ENCODE measurements at places on chromosomes 16 and 17.

DNA sequence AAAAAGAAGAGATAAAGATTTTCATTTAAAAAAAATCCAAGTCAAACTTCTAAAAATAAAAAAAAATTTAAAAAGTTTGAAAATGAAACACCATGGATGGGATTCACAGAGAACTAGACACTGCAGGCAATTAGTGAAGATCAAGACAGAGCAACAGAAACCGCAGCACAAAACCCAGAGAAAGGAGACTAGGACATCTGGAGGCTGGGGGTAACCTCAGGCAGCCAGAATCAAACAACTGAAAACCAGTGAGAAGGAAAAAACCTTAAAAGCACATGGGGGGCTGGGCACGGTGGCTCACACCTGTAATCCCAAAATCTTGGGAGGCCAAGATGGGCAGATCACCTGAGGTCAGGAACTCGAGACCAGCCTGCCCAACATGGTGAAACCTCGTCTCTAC is 30.6 kb downstream of the LITAFD start:
- H3K27me3 ChIP-seq: no peaks in the 10 kb centered on the region
- no peak for DNase-seq
- no peaks in the 10 kb centered on the region for H3K4me1 ChIP-seq
- H3K27ac ChIP-seq: no peak overlapping the region

- H3K4me3 ChIP-seq: no peak overlapping the region
- no peaks in the 10 kb centered on the region for H3K36me3 ChIP-seq
- no peak for DNase-seq
- H3K4me1 ChIP-seq: no peaks in the 10 kb centered on the region
Observed at GRCh38 chr16:77403732-77404131, 31.1 kb downstream of the ADAMTS18 start.

GRCh38 chr17:68293490-68294195 is 2.3 kb downstream of the ARSG start:
- no peak overlapping the region for H3K4me3 ChIP-seq
- no peaks in the 10 kb centered on the region for H3K36me3 ChIP-seq
- H3K27me3 ChIP-seq: peaks cover 12% of the 10 kb centered on the region
- DNase-seq: no peak
- H3K27ac ChIP-seq: no peak overlapping the region

DNA sequence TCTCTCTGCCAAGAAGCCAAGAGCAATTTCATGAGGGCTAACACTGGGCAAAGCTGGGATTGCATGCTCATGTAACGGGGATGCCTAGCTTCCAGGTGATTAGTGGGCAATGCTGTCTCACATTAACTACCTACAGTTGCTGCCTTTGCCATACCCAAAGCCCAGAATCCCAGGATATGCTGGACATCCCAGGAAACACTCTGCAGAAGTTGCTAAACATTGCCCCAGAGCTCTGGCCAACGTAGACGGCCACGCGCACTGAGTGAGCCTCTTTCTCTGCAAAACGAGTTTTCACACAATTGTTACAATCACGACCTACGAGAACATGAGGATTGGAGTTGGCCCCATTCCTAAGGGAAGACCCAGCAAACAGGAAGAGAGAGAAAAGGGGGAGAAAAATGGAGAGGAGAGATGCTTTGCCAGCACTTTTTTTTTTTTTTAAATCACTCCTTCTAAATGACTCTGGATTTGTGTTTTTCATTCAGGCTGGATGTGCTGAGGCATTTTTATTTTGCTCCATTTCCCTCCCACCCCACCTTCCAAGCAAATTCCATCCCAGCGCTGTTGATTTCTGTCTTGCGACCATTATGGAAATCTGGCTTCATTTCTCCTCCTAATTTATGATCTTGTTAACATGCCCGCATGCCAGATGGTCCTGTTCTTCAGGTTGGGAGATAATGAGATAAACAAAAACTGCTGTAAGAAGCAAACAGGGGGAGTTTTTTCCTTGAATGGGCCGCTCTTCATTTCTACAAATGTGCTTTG is 112.8 kb upstream of the DNAH9 start:
- H3K27ac ChIP-seq: no peak overlapping the region
- H3K36me3 ChIP-seq: no peaks in the 10 kb centered on the region
- no peaks in the 10 kb centered on the region for H3K4me1 ChIP-seq
- no peak overlapping the region for H3K4me3 ChIP-seq

DNA sequence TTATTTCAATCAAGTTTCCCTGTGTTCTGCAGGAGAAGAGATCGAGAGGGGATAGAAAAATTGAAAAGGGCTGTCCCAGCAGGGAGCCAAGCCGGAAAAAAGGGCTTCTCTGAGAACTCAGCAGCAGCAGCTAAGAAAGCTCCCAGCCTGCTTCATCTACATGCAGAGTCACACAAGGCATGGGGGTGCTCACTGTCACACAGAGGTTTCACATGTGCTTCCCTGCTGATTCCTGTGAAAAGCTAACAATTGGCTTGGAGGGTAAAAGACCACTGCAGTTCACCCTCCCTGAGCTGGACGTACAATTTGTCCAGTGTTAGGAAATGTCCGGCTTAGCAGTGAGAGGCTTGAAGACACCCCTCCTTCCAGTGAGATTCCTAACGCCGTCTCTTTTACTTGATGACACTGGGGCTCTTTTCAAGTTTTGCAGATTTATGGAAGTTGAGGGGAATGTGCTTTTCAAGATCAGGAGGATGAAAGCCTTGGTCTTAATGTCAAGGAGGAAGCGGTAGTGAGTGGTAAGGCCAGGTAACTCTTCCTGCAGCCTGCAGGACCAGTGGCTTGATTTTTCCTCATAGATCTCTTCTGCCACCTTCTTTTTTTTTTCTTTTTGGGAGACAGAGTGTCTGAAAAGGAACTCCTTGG is 85.6 kb downstream of the WNT3 start:
- no peaks in the 10 kb centered on the region for H3K4me1 ChIP-seq
- H3K27me3 ChIP-seq: no peaks in the 10 kb centered on the region
- no peak overlapping the region for H3K27ac ChIP-seq
- peaks cover 19% of the 10 kb centered on the region for H3K36me3 ChIP-seq
- no peak overlapping the region for H3K4me3 ChIP-seq

- no peaks in the 10 kb centered on the region for H3K4me1 ChIP-seq
- H3K27me3 ChIP-seq: no peaks in the 10 kb centered on the region
- no peaks in the 10 kb centered on the region for H3K36me3 ChIP-seq
- H3K4me3 ChIP-seq: no peak overlapping the region
Observed at GRCh38 chr16:82031116-82032084, 3.7 kb upstream of the HSD17B2 start.

GRCh38 chr16:87704754-87705353 is 60.9 kb downstream of the KLHDC4 start:
- H3K27ac ChIP-seq: no peak overlapping the region
- DNase-seq: no peak
- H3K36me3 ChIP-seq: peaks cover 78% of the 10 kb centered on the region

DNA sequence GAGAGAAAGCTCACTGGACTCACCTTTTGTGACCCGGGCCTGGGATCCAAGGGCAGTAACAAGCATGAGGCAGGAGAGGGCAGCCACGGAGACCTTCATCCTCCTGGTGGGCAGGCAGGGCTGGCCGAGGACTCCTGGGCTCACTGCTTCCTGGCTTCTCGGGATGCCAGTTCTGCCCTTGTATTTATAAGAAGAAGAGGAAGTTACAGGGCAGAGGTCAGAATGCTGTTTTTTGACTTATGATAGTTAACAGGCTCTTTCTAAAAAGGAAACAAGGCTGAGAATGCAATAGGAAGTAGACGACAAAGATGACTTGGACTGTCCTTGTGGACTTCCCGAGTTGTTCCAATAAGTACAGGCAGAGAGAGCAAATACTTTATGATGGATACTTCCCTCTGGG is at the start of gene CCL23:
CCL23 (minus strand) TSS at position 174 of the 400 bp plus-strand sequence; CDS start at position 99, 75 bp downstream.
- H3K27ac ChIP-seq: no peak within 1 kb of the TSS
- no peaks in the 10 kb centered on the region for H3K36me3 ChIP-seq
- DNase-seq: no peak
- H3K4me1 ChIP-seq: no peaks in the 10 kb centered on the region
- no peak within 1 kb of the TSS for H3K4me3 ChIP-seq
- H3K27me3 ChIP-seq: peaks cover 6% of the 10 kb centered on the region

DNA sequence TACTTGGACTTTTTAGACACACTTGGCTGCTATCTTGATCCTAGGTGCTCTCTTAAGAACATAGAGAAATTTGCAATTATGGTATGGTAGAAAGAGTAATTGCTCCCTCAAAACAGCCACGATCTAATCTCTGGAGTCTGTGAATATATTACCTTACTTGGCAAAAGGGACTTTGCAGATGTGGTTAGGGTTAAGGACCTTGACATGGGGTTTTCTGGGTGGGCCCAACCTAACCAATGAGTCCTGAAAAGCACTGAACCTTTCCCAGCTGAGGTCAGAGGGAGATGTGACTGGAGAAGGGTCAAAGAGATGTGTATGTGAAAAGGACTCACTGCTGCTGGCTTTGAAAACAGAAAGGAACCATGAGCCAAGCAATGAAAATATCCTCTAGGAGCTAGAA is 26.7 kb upstream of the MED13 start:
- H3K4me3 ChIP-seq: no peak overlapping the region
- H3K27ac ChIP-seq: no peak overlapping the region
- DNase-seq: no peak
- H3K4me1 ChIP-seq: no peaks in the 10 kb centered on the region

DNA sequence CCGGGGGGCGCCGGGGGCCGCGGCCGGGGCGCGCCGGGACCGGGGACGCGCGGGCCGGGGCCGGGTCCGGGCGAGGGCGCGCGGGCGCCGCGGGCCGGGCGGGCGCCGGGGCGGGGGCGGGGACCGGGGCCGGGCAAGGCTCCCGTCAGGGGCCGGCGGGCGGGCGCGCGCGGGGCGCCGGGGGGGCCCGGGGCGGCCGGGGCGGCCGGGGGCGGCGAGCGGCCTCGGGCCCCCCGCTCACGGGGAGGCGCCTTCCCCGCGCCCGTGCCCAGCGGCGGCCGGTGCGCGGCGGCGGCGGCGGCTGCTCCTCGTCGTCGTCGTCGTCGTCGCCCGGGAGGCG is 563 bp downstream of the ZCCHC14 start:
- H3K27ac ChIP-seq: no peak overlapping the region
- peaks cover 14% of the 10 kb centered on the region for H3K4me1 ChIP-seq
- no peaks in the 10 kb centered on the region for H3K27me3 ChIP-seq
- H3K4me3 ChIP-seq: peak overlapping the region; percentile 53

DNA sequence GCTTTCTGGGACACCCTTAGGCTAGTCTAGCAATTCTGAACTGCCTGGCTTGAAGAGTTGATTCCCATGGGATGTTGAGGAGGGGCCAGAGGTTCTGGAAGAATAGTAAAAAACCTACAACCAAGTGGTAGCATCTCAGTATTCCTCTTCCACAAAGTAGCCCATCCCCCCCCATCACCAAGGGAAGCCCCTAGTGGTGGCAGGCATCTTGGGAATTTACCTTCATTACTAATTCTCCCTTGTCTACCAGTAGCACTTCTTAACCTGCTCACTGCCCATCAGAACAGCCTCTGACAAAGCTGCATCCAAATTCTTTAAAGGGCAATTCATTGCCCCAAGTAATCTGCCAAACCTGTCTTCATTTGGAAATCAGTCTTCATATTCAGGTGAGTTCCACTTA is 12.8 kb upstream of the RAB11FIP4 start:
- no peak overlapping the region for H3K4me3 ChIP-seq
- no peak for DNase-seq
- no peaks in the 10 kb centered on the region for H3K27me3 ChIP-seq

GRCh38 chr16:12157517-12158093 is 181.1 kb downstream of the SNX29 start:
- H3K4me3 ChIP-seq: no peak overlapping the region
- no peaks in the 10 kb centered on the region for H3K36me3 ChIP-seq
- H3K27me3 ChIP-seq: peaks cover 8% of the 10 kb centered on the region
- H3K4me1 ChIP-seq: no peaks in the 10 kb centered on the region
- DNase-seq: no peak

DNA sequence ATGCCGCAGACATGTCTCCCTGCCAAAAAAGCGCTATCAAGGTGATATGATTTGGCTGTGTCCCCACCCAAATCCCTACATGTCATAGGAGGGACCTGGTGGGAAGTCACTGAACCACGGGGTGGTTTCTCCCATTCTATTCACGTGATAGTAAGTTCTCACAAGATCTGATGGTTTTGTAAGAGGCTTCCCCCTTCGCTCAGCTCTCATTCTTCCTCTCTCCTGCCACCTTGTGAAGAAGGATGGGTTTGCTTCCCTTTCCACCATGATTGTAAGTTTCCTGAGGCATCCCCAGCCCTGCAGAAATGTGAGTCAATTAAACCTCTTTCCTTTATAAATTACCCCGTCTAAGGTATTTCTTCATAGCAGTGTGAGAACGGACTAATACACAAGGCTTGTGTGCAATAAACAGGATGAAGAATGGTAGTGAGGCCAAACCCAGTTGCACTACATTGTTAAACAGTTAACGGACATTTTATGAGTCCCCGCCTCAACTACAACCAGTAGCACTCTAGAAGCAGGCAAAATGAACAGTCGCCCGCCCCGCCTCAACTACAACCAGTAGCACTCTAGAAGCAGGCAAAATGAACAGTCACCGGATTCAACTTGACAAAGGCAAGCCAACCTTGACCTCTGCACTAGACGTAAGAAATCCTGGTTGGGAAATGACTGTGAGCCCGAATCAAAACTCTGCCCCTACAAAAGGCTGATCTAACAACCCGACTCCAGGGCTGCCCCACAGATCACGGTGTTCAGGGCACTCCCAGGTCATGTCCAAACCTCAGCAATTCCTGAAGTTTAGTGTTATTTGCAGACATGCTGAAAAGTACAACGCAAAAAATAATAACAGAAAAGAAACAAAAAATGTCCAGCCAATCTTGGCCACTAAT is 26.3 kb downstream of the VPS53 start:
- DNase-seq: no peak
- no peak overlapping the region for H3K4me3 ChIP-seq
- no peaks in the 10 kb centered on the region for H3K27me3 ChIP-seq
- peaks cover 19% of the 10 kb centered on the region for H3K36me3 ChIP-seq

DNA sequence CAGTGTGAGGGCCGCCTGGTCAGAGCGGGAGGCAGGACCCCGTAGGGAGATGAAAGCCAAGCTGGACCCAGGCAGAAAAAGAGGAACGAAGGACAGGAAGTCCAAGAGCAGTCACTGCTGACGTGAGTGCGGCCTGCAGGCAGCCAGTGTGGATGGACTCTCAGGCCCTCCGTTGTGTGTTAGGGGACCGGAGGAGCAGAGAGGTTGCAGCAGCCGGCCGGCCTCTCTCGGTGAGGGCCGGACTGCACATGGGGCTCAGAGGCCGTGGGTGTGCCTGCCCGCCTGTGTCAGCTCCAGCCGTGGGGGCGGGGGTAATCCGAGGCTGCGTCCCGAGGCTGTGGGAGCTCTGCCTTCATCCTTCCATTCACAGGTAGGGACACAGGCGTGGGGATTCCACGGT is 67.4 kb downstream of the JPH3 start:
- no peak for DNase-seq
- H3K4me3 ChIP-seq: no peak overlapping the region
- H3K27me3 ChIP-seq: peaks cover 82% of the 10 kb centered on the region
- H3K36me3 ChIP-seq: no peaks in the 10 kb centered on the region

DNA sequence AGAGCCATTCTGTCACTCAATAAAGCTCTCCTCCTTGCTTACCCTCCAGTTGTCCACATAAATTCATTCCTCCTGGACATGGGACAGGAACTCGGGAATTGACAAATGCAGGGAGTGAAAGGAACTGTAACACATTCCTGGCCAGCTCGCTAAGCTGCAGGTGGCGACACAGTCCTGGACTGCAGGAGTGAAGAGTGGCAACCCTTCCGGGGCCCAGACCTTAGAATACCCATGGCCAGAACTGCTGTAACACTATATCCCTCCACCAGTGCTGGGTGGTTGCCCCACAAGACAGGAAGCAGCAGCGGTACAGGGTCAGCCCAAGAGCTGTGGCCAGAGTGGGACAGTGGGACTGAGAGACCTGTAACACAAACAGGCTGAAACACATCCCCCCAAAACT is 30.3 kb upstream of the KIF2B start:
- DNase-seq: no peak
- H3K27ac ChIP-seq: no peak overlapping the region
- H3K4me3 ChIP-seq: no peak overlapping the region
- no peaks in the 10 kb centered on the region for H3K4me1 ChIP-seq

GRCh38 chr16:56282451-56282850 is 91.2 kb downstream of the GNAO1 start:
- DNase-seq: no peak
- H3K27ac ChIP-seq: no peak overlapping the region
- no peak overlapping the region for H3K4me3 ChIP-seq

Measured in K562 (cell line).